ENCODE measurements at places on chromosomes 5 and 9.

- no peak for DNase-seq
These were observed 4.5 kb downstream of the SREK1IP1 start for GRCh38 chr5:64763948-64764503.

GRCh38 chr9:100098046-100098886 lies 534 bp downstream of the ERP44 start:
- DNase-seq, result no peak

- DNase-seq, result no peak
These were observed 562.8 kb downstream of the BNC2 start for GRCh38 chr9:16307626-16308195.

- DNase-seq, result no peak
These were observed 9.3 kb upstream of the TRPC7 start for GRCh38 chr5:136374638-136375037.

DNA sequence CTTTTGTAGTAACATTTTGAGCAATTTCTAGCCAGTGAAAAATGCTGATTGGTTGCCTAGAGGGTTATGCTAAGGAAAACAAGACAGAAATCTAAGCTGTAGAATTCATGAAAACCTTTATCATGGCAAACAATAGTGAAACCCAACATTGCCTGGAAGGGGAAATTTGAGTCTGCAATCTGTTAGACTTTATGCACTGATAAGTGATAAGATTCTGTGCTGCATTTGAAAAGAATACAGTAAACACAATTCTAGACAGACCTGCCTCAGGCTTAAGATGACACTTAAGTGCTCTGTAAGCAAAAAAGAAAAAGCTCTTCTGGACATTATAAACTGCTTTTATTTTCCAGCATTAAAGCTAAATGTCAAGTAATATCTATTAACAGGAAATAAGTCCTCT lies 519.3 kb downstream of the ISL1 start:
- DNase-seq, result no peak

DNA sequence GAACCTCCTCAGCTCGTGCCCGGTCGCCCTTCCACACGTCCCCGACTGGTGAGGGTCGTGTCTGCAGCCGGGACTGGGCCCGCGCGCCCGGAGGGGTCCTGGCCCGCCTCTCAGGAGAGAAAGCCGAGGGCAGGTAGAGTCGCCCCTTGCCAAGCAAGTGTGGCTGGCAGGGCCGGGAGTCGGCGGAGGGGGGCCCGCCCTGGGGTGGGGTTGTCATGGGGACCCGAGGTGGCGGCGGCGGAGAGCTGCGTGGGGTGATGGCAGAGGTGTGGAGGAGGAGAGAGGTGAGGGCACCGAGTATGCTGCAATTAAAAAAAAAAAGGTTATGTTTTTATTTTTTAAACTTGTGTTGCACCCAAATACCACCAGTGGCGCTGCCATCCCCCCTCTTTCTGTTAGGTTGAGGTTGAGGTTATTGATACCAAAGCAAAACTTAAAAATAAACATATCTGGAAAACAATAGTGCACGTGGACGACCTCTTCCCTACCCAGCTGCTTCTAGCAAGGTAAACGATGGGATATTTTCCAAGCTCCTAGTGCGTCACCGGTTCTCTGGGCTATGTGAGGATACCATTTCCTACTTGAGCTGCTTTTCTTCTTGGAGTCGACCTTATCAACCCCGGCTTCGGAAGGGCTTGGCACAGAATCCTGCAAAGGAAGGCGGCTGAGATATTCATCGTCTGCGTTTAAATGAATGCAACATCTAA lies 660 bp downstream of the SCAMP1 start:
- DNase-seq, result peak; percentile 21

GRCh38 chr5:147479444-147479843 lies 30.4 kb downstream of the DPYSL3 start:
- DNase-seq, result no peak

DNA sequence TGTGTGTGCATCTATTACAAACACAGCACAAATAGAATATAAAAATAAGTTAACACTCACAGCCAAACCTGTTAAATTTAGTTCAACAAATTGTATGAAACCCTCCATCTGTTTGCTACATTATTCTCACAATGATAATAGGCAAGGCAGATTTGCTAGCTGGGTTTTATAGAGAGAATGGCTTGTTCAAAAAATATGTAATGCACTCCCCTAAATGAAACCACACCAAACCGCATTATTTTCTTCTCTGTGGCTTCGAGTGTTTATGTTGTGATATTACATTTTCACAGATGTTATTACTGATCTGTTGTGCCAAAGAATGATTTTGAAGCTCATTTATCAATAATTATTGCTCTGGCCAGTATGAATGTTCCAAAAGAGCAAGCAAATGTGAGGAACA lies 92.9 kb downstream of the SPATA31D1 start:
- no peak for DNase-seq

- no peak for DNase-seq
These were observed 1318.3 kb upstream of the DMAC1 start for GRCh38 chr9:9117866-9118265.

DNA sequence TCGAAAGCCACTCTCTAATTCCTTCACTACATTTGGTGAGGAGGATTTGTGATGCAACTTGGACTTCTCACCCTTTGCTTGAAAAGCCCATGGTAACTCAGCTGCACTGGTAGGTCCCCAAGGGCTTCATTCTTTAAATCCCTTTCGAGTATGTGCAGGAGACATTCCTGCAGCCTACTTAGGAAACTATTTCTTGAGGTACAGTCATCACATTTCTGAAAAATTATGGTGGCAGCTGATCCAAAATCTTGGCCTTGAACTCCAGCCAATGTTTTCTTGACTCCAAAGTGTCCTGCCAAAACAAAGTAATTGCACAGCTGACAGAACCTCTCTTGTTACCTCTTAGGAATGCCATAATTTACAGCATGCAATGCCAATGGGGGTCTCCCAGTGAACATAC lies 99.7 kb downstream of the NPR3 start:
- DNase-seq, result no peak
